Upper lobe of right lung (tissue), 1 donor: ENCODE measurements at places on chromosomes 11 and 22. TPM values are rescaled to one million over a fixed set of nuclear protein-coding genes. Genes with fewer than 3 reads are reported as not detected.

The OR4A16 gene
- not detected for total RNA-seq

The DGAT2 gene
- 6.2 TPM for total RNA-seq

The OR51I1 gene
- total RNA-seq = not detected

The PYGM gene
- 2.0 TPM for total RNA-seq

The ALDH3B2 gene
- 1.3 TPM for total RNA-seq

The ANO5 gene
- total RNA-seq = 5.9 TPM

GRCh38 chr11:41201156-41201555 is 258.3 kb downstream of the LRRC4C start:
- no peaks in the 10 kb centered on the region for H3K4me1 ChIP-seq
- no peak for DNase-seq
- H3K36me3 ChIP-seq = no peaks in the 10 kb centered on the region
- no peaks in the 10 kb centered on the region for H3K27me3 ChIP-seq
- H3K27ac ChIP-seq = no peak overlapping the region

GRCh38 chr22:20211997-20212753 is 55.9 kb downstream of the RTN4R start:
- peak; percentile 85 for DNase-seq
- peaks cover 12% of the 10 kb centered on the region for H3K4me1 ChIP-seq
- H3K36me3 ChIP-seq = no peaks in the 10 kb centered on the region
- H3K27me3 ChIP-seq = no peaks in the 10 kb centered on the region

DNA sequence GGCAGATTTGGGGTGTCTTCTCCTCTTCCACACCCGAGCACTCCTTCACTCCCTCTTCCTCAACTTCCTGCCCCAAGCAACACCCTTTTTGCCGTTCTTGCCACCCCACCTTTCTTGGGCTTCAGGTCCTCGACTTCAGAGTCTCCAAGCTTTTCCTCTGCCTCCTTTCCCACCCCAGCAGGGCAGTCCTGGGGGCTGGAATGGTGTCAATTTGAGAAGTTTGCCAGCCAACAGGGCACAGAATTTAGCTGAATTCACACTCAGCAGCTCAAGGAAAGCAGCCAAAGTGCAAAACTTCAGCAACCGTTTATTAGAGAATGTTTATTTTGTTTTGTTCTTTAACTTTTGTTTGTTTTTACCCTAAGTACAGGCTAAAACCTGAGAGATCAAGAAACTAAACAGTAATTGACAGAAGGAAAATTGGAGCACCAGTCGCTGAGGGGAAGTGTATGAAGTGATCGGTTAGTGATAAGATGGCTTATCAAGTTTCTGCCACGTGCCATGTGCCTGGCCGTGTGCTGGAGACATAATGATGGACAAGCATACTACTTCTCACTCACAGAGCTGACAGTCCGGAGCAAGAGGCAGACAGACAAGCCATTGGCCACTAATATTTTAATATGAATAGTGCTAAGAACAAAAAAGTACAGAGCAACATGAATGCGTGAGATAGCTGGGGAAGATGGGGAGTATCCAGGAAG is 44.4 kb downstream of the AHNAK start:
- H3K27ac ChIP-seq = peak overlapping the region; percentile 68
- no peaks in the 10 kb centered on the region for H3K27me3 ChIP-seq
- peaks cover 26% of the 10 kb centered on the region for H3K4me1 ChIP-seq
- H3K36me3 ChIP-seq = no peaks in the 10 kb centered on the region
- no peak for DNase-seq

GRCh38 chr11:32081901-32082300 is 9.0 kb upstream of the RCN1 start:
- H3K36me3 ChIP-seq = no peaks in the 10 kb centered on the region
- no peaks in the 10 kb centered on the region for H3K27me3 ChIP-seq
- no peak for DNase-seq

GRCh38 chr11:123135863-123136446 is 59.1 kb downstream of the CLMP start:
- peaks cover 13% of the 10 kb centered on the region for H3K4me1 ChIP-seq
- H3K36me3 ChIP-seq = no peaks in the 10 kb centered on the region
- no peaks in the 10 kb centered on the region for H3K27me3 ChIP-seq
- no peak overlapping the region for H3K27ac ChIP-seq

DNA sequence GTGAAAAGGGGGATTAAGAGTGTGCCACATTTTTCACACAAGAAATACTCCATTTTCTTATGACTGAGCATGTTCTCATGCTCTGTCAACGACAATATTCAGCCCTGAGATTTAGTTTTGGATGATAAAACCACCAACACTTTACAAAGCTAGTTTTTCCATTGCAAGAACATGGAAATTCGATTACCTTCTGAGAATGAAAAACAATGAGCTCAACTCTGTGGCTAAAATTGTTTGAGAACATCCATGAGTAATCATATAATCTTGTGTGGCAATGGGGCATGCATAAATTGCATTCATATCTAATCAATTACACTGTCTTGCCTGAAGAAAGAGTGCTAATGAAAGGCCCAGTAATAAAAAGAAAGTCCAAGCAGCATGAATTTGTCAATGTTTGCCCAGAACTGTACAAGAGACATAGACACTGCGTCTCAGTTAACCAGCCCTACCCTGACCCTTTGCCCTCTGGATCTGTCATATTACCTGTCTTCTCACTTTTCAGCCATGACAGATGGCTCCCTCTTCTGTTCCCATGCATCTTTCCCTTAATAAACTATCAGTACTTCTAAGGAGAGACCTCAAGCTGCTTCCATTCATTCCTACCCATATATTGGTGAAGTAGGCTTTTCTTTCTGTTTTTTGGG is 253.4 kb downstream of the FAM76B start:
- H3K36me3 ChIP-seq = no peaks in the 10 kb centered on the region
- no peaks in the 10 kb centered on the region for H3K4me1 ChIP-seq
- H3K4me3 ChIP-seq = no peak overlapping the region
- DNase-seq = no peak

GRCh38 chr22:33240888-33241475 is 182.8 kb upstream of the SYN3 start:
- H3K4me3 ChIP-seq = no peak overlapping the region
- no peak overlapping the region for H3K27ac ChIP-seq
- DNase-seq = no peak
- H3K36me3 ChIP-seq = no peaks in the 10 kb centered on the region
- H3K27me3 ChIP-seq = no peaks in the 10 kb centered on the region
